Amniotic stem cell (primary cell): ENCODE measurements at places on chromosomes 6 and 20.

GRCh38 chr20:38725148-38725901, 1.0 kb downstream of the SLC32A1 start:
- no peak for DNase-seq

DNA sequence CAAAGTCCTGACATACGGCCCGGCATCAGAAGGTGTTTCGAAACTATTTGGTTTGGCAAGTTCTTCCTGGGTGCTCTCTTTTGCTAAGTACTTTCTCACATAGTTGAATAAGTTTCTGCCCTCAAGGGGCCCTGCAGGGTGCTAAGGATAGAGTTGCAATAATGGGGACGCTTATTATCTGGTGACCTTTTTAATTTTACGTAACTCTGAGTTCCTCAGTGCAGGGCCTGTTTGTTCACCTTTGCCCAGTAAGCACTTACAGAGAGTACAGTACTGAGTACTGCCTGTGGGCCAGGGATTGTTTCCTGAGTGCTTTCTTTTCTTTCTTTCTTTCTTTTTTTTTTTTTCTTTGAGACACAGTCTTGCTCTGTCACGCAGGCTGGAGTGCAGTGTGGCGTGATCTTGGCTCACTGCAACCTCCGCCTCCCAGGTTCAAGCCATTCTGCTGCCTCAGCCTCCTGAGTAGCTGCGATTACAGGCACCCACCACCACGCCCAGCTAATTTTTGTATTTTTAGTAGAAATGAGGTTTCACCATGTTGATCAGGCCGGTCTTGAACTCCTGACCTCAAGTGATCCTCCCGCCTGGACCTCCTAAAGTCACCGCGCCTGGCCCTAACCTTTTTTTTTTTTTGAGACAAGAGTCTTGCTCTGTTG, 4.5 kb upstream of the PXMP4 start:
- DNase-seq: no peak

DNA sequence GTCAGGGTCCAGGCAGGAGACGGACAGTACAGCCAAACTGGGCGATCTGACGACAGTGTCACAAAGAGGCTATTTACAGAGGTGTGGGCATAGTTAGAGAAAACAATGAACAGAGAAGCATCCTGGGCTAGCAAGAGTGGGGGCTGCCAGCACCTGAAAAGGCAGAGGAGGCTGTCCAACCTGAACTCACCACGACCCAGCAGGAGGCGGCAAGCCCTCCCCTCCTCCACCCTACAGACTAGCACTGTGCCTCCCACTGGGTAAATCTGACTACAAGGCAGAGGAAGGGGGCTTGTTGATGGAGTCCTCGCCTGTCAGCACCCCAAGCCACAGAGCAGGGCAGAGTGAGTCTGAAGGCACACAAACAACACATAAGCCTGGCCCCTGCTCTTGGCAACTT, 52.8 kb upstream of the CDYL start:
- DNase-seq: no peak

DNA sequence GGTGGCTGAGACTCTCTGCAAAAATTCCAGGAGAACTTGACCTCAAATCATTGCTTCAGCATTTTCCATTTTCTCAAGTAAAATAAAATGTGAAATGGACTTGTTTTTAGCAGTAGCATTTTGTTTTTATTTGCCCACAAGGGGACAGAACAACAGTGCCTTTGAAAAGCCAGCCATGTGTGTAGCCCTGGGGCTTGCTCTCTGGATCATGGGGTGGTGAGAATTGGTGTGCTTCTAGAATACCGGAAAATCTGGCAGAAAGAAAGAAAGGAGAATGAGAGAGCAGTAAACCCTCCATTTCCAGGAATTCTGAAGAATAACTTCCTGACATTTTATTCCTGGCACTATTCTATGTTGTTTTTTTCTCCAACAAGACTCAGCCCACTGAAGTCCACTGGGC, 254.7 kb upstream of the MOCS1 start:
- no peak for DNase-seq

GRCh38 chr6:46528961-46529750, 37.9 kb upstream of the RCAN2 start:
- no peak for DNase-seq

DNA sequence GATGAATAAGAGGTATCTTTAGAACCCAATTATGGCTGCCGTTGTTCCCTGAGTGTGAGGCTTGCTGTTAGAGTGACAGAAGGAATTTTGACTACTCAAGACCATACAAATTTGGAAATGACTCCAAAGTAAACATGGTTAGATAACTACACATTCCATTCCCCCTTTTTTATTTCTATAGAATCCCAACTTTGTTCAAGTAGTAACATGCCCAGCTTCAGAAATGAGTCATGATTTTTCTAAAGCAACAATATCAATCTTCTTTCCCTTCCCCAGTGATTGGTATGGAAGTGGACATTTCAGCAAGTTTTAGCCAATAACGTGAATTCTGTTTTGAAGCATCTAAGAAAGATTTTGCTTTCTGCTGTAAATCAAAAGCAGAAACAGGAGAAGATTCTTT, 37.8 kb downstream of the HCRTR2 start:
- no peak for DNase-seq

DNA sequence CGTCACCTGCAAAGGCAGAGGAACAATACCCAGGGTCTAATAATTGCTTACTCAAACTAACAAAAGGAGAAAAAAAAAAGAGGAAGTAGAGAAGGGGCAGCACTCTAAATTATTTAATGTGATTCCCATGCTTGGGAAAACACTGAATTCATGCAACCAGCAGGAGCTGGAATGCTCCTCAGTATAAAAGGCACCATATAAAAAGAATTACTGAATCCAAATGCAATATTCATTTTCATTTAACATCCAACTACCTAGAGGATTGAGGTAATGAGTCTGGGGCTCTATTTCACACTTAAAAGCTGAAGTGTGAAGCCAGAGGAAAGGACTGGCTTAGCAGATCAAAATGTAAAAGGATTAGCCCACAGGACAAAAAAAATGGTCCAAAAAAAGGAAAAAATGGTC, 8.7 kb downstream of the B4GALT5 start:
- no peak for DNase-seq
